CD8-positive, alpha-beta T cell (primary cell): ENCODE measurements at places on chromosomes 6 and 20.
A peak's percentile ranks its signal among the peaks of the same experiment; 100 is the strongest.

GRCh38 chr6:106671651-106672050, 42.3 kb downstream of the QRSL1 start:
- no peak for DNase-seq

- no peak for DNase-seq
Measured at GRCh38 chr6:128822271-128822670, 60.7 kb upstream of the LAMA2 start.

GRCh38 chr6:81792826-81793225, 40.3 kb upstream of the TENT5A start:
- DNase-seq, result no peak

GRCh38 chr6:87237804-87238203, 82.4 kb downstream of the ZNF292 start:
- DNase-seq, result no peak

DNA sequence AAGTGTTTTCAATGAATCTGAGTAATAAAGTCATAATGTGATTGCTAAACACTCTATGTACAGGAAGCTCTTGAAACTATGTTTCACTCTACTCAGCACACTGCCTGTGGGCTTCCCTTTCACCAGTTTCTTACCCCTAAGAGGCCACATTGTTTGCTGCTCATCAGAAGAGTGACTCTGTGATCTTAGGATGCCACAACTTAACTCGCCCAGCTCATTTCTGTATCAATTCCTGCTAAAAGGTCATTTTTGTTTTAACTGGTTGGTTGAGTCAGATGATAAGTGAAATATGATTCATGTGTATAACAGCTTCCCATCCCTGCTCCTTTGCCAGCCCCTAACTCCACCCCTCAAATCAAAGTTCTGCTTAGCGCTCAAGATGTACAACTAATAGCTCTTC, 9.8 kb upstream of the NDUFAF4 start:
- no peak for DNase-seq

GRCh38 chr6:100427452-100427851, 37.3 kb downstream of the SIM1 start:
- DNase-seq, result no peak

- DNase-seq, result no peak
Measured at GRCh38 chr20:1083431-1084080, 34.8 kb upstream of the PSMF1 start.

- DNase-seq, result no peak
Measured at GRCh38 chr6:77019081-77019480, 444.2 kb downstream of the HTR1B start.

GRCh38 chr6:100372326-100373091, 92.2 kb downstream of the SIM1 start:
- no peak for DNase-seq

DNA sequence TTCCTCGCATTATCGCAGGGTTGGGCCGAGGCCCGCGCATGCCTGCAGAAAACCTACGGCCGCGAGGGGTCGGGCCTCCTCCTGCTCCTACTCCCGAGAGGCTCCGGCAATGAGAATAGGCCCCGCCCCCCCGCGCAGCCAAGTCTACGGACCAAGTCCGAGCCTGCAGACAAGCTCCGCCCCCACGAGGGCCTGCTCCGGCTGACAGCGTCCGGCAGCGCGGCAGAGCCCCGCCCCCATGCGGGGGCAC, 3.1 kb upstream of the GPSM3 start:
- peak; percentile 100 for DNase-seq

DNA sequence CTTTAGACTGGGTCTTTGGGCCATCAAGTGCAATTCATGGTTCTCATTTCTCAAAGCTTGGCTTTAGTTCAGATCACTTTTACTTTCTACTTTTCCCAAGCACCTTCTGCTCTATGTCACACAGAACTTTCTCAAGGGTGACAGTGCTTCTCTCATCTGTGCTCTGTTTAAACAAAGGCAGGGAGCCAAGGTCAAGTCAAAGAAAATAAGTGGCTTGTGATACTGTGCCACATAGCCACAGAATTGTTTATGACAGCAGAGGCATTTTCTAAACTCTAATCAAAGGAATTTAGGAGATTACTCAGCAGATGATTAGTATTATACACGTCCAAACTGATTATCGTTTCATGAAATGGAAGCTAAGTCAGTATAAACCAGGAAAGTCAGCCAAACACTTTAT, 348.0 kb downstream of the HDGFL1 start:
- DNase-seq, result no peak

GRCh38 chr6:167735951-167736288, 90.8 kb upstream of the AFDN start:
- no peak for DNase-seq

DNA sequence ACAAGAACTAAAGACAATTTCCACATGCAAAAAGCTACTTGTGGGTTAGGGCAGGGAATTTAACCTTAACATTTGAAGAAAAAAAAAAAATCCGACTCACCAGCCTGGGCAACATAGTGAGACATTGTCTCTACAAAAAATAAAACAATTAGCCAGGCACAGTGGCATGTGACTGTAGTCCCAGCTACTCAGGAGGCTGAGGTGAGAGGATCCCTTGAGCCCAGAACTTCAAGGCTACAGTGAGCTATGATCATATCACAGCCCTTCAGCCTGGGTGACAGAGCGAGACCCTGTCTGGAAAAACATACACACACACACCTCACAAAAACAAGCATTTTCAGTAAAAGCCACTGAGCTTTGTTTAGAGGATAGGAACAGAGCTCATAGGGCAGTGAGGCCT, 56.2 kb downstream of the ARHGAP18 start:
- no peak for DNase-seq

DNA sequence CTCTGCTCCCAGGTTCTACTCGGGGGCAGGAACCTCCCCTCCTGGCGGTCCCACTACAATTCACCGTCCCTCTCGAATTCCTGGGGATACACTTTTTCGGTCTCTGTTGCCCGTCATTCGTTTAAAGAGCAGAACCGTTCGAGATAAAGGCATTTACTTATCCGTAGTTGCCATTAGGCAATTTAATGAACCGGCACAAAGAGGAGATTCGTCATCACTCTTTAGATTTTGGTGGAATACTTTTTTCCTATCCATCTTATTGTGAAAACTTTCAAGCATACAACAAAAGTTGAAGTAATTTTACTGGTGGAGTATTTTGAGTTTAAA, 1.2 kb upstream of the CD24 start:
- DNase-seq, result no peak

- DNase-seq, result no peak
Measured at GRCh38 chr6:20918868-20919267, 384.6 kb downstream of the CDKAL1 start.

- no peak for DNase-seq
Measured at GRCh38 chr6:118263921-118264486, 284.1 kb upstream of the PLN start.

GRCh38 chr6:113870917-113871316, 13.8 kb downstream of the MARCKS start:
- DNase-seq, result no peak

DNA sequence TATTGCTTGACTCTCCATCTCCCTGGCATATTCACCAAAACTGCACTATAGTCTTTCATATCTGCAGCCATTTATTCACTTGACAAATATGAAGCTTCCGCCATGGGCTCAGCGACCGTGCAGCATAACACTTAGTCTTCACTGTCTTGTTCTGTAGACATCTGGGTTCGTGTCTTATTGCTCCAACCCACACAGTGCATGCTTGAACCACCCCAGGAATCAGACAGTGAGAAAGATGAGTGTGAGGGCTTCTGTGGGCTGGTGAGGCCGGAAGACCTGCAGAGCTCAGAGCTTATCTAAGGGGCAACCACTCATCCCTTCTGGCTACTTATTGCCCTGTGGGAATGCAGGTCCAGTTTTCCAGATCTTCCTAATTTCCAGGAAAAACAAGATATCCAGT, 19.9 kb upstream of the FAM50B start:
- DNase-seq, result no peak

DNA sequence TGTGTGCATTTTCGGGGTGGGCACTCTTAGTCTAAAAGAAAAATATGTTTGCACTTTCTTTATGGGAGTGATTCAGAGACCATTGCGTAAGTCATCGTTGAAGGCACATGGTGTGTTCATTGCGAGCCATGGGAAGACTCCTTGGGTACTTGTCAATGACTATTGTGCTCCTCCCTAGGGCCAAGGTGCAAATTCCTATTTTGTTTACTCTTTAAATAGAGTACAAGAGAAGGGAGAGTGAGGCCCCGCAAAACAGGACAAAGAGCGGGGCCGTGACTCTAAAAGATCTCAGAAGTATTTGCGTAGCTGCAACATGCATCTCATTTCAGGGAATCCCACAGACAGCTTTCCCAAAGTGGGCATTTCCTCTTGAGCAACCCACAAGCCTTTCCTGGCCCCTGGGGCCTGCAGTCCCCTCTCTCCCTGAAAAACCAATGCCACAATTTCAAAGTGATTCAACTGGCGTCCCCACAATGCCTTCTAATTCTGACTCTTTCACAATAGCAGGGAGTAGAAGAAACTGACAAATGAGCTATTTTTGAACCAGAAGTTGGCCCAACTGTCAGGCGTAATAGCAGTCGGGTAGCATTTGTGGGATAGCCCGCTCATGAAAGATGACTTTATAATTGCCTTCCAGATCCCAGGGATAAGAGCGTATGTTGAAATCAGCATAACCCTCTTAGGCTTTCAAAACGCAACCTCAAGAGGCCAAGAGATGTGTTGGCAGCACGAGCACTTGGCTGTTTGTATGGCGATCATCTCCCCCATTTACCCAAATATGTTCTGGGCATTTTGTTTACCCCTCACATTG, 277.9 kb upstream of the BMP2 start:
- DNase-seq, result no peak

- DNase-seq, result no peak
Measured at GRCh38 chr6:5025911-5026819, 22.3 kb upstream of the RPP40 start.

- DNase-seq, result no peak
Measured at GRCh38 chr20:25148982-25149846, 46.3 kb upstream of the ENTPD6 start.

DNA sequence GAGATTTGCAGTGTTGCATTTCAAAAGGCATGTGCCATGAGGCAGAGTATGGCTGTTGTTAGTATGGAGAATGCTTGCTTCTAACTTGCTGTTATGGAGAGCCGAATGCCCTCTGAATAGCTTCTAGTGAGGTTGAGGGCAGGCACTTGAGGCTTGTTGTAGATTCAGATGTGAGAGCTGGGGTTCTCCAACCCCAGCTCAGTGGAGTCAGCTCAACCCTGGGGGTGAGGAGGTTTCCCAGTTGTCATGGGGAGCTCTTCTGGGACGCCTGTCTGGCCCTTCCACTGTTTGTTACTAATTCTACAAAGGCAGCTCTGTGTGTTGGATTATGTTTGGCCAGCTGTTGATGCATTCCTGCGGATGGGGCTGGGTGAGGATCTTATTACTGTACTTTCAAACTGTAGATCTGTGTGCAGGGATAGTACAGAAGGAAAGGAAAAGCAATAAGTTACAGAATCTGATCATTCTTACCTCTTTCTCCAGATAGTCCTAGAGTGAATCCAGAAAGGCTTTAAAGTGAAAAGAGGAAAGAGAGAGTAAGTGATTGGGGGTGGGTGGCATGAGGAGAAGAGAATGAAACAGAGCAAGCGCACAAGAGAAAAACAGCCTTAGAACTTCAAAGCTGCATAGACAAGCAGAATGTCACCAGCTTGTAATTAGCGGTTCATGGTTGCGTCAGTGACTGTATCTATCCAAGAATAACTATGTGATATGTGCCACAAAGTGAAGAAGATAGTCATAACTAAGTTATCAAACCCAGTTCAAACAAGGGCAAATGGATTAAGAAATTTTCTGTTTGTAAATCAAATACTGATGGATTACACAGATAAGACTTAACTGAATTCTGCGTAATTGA, 148.7 kb downstream of the PRL start:
- DNase-seq, result peak; percentile 65

GRCh38 chr6:96980142-96980541, 55.6 kb downstream of the KLHL32 start:
- no peak for DNase-seq

- no peak for DNase-seq
Measured at GRCh38 chr6:32046450-32047083, 8.4 kb downstream of the CYP21A2 start.

GRCh38 chr6:42406306-42407280, 45.1 kb downstream of the TRERF1 start:
- DNase-seq, result no peak

GRCh38 chr6:163311830-163312229, 102.7 kb upstream of the QKI start:
- DNase-seq, result no peak

GRCh38 chr6:39927159-39927558, 7.1 kb downstream of the MOCS1 start:
- DNase-seq, result no peak

DNA sequence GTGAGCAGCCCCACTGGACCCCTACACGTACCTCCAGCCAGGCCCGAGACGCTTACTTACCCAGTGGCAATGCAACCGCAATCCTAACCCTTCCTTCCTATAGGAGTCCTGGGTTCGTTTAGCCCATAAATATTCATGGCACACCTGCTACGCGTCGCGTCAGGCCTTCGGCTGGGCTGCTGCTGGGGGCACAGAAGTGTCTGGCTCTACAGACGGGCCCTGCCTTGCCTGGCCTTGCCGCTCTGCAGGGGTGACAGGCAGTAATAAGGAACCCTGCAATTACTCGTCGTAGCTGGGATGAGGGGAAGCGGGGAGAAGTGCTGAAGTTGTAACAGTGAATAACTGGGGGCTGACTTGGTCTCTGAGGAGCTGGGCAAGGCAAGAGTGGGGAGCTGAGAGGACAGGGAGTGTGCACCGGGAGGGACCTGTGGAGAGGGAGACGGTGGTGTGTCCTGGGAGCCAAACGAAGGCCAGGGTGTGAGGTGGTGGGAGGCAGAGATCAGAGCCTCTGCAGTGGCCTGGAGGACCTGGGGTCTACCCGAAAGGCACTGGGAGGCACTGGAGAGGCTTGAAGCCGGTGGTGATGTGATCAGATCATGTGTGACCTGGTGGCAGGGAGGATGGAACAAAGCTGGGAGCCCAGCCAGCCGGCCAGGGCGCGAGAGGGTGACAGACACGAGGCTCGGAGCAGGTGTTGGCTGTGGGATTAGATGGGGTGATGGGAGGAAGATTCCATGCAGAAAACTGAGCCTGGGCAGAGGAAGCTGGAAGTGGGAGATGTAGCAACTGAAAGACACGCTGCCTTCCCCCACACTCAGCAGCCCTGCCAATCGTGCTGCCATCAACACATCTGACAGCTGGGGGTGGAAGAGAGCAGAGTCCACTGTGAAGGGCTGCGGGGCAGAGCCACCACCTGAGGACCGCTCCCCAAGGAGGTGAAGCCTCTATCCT, 36.4 kb downstream of the PSMG4 start:
- no peak for DNase-seq

GRCh38 chr20:60139663-60140446, 181.6 kb downstream of the CDH26 start:
- DNase-seq, result no peak

GRCh38 chr20:61662226-61662967, 403.3 kb downstream of the TAF4 start:
- DNase-seq, result no peak

DNA sequence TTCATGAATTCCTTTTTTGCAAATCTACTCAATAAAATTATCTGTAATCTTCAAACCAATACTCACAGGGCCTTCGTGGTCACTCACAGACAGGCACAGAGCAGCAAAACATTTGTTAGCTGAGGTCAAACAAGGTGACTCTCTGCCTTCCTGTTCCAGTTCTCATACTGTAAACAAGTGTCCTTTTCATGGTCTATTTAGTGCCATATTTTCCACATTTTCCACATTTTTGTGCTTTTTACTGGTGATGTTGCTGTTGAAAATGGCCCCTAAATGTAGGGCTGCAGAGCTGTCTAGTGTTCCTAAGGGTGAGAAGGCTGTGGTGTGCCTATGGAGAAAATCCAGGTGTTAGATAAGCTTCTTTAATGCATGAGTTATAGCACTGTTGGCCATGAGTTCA, 133.1 kb upstream of the COL21A1 start:
- DNase-seq, result no peak

GRCh38 chr6:158369241-158369640, 57.0 kb downstream of the TULP4 start:
- no peak for DNase-seq
